ENCODE measurements at places on chromosomes 1 and 21.

DNA sequence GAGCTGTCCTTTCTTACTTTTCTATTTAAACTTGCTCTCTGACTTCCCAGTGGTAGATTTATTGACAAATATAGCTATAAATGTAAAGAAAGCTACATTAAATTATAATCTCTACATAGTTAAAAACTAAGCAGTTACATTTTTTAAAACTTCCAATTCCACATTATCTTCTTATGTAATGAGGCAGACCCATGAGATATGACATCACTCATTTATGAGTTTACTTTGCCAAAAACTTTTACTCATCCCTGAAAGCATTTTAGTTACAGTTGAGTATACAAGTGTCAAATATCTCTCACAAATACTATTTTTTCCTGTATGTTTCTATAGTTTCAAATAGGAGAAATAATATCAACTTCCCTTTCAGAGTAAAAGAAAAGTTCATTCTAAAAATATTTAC lies 3.8 kb downstream of the NMNAT2 start:
- DNase-seq = no peak

GRCh38 chr1:150311762-150312161 lies 9.6 kb upstream of the PRPF3 start:
- no peak for DNase-seq

- DNase-seq = no peak
These were observed 11.8 kb downstream of the TNR start for GRCh38 chr1:175731581-175731980.

DNA sequence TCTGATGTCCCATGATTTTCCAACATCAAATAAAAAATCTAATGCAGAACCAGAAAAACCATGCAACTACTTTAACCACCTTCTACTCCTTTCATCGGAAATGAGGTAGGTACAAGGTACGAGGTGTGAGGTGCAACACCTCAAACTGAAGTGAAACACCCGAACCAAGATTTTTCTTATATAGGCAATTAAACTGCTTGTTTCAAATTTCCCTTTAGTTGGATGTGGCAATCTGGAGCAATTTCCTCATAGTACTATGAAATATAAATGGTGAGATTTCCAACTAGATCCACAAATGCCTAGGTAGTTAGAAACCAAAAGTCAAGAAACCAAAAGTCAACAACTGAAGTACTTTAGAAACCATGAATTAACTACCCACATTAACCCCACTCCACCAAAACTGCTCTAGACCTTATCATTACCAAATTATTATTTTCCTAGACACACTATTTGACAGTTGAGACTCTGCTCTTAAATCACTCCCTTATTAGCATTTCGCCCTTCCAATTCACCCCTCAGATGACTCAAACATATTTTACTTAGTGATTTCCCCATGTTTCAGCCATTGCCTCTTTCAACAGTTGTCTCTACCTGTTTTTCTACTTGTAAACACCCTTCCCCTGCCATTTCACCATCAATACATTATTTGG lies 37.8 kb downstream of the FUBP1 start:
- no peak for DNase-seq

GRCh38 chr1:6466023-6466422 lies at the start of gene TNFRSF25:
Gene TNFRSF25 (minus strand): TSS chr1:6466173. CDS start chr1:6466107, 66 bp downstream.
- DNase-seq = peak; percentile 45

DNA sequence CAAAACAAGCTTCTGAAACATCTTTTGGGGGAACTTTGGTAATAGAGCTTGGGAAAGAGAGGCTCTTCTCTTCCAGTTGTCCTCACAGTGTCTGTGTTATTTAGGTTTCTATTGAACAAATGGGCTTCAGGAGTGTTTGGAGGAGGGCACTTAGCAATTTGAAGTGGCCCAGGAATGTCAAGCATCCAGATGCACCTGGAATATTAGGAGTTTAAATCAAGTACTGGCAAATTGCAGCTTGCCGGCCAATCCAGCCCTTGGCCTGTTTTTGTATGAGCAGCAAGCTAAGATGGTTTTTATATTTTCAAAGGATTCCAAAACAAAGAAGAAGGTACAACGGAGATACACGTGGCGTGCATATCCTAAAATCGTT lies 94.7 kb downstream of the CCDC185 start:
- no peak for DNase-seq

- no peak for DNase-seq
These were observed 7.8 kb upstream of the SERBP1 start for GRCh38 chr1:67437961-67438360.

- peak; percentile 39 for DNase-seq
These were observed 1.8 kb downstream of the PLPP3 start for GRCh38 chr1:56577406-56578137.

GRCh38 chr1:88916883-88917282 lies 25.5 kb upstream of the GTF2B start:
- DNase-seq = no peak

All from neural progenitor cell (in vitro differentiated cells).